ENCODE measurements at places on chromosomes 1 and 21.

DNA sequence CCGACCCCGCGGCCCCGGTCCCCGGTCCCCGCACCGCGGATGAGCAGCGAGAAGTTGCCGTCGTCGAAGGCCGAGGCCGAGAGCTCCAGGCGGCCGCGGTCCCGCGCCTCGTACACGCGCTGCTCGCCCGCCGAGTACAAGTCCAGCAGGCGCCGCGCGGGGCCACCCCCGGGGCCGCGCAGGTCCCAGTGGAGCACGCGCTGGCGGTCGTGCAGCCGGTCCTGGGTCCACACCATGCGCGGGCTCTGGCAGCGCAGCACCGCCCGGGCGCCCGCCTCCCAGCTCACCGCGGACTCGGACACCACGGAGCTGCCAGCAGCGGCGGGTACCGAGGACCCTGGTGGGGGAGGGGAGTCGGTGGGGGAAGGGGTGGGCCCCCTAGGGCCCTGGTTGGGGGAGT lies 2.9 kb downstream of the MXRA8 start:
- DNase-seq = peak; percentile 40

DNA sequence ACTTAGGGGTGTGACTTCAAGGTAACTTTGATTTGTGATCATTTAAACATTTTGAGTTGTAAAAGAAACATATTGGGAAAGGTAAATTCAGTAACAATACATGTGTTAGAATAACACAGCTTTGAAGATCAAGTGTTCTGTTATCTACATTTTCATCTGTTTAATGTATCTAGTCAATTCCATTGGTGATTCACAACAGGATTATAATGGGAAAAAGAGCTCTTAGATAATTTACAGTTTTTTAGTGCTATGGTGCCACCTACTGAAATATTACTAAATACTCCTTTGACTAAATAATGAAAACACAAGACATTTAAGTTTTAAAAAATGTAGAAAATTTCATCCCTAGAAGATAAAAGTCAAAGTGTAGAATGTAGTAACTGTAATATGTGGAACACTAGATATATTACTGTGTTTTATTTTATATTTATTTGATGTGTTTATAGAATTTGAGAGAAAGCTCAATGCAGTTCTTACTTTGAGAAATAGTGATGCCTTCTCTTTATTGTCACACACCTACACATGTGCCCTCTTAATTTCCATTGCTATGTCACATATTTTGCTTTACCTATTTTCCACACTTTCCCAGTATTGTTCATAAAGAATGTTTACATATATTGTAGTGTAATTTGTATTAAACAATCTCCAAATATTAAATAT lies 47.4 kb downstream of the PTPRC start:
- DNase-seq = peak; percentile 46

- peak; percentile 83 for DNase-seq
These were observed 10.2 kb downstream of the IRF2BP2 start for GRCh38 chr1:234599617-234600417.

GRCh38 chr1:76281306-76281705 lies 206.8 kb downstream of the ST6GALNAC3 start:
- no peak for DNase-seq

DNA sequence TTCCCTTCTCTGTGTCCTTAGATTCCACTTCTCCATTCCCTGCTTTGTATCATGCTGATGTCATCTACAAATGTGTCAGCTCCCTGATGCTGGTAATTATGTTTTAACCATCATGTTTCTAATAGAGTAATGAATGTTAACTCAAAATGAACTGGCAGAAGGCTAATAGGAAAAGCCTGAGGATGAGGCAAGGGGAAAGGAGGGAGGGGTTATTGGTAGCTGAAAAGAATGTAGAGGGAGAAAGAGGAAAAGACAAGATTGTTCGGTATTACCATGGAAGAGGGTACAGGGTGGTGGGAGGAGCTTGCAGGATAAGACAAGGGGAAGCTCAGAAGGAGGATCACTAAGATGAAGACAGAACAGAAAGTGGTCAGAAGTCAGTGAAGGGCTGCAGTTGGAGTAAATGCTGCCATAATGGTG lies 150.9 kb downstream of the ZC3H11B start:
- DNase-seq = no peak

GRCh38 chr1:43776043-43776761 lies 68.9 kb downstream of the ST3GAL3 start:
- DNase-seq = peak; percentile 22

- no peak for DNase-seq
These were observed 551.7 kb downstream of the MATN1 start for GRCh38 chr1:30171537-30172298.

DNA sequence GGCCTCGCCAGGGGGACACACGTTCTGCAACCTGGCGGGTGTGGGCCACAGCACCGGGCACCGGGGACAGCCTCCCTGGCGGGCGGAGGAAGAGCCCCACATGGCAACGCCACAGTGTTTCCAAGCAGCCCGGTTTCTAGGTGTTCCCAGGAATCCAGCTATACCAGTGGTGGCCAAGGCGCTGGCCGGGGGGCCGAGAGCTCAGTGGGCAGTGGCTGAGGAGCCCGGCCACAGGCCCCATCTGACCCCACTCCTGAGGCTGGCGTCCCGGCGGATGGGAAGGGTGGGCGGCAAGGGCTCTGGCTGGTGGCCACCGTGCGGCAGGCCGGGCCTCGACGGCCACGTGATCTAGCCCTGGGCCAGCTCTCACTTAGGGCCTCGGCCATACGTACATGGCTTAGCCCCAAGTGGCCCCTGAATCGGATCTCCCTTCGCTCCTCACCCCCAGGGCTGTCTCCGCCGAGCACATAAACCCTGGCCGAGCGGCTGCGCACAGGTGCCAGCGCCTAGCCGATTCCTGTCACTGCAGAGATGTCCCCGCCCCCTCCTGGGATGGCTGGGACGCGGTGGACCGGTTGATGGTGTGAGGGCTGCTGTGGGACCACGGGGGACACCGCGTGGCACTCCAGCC lies 68.7 kb downstream of the MORN1 start:
- peak; percentile 63 for DNase-seq

All from kidney tubule cell (primary cell).